ENCODE measurements at places on chromosomes 6 and 20. TPM values are rescaled to one million over a fixed set of nuclear protein-coding genes. Genes with fewer than 3 reads are reported as not detected.

DNA sequence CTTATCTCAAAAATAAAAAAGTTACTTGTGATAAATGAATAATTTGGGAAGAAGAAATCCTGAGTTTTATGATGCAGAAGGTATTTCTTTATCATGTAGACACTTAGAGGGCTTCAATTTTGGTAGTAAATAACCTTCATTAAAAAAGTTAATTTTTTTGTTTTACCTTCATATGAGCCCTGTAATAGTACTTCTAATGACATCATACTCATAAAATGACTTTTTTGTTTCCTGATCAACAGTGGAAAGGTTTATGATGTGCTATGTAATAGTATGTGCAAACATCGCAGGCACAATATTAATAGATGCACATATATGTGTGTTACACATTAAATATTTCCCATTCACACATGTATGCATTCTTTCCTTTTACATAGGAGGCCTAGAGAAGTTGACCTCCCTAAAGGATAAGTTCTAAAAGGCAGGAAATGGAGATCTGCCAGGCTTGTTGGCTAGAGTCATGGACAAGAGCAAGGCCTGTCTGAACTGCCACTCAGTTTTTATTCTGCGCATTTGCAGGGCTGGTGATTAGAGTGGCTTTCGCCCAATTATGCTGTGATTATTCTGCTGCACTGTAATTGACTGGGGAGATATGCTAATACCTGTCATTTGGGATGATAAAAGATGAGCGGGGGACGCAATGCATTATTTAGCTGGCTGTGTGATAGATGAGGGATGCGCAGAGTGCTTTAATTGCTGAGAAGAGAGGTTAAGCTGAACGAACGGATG is 272.6 kb downstream of the TMEM242 start:
- DNase-seq = peak; percentile 70

- no peak for DNase-seq
Measured at GRCh38 chr20:17443131-17443858, 87.9 kb downstream of the BFSP1 start.

DNA sequence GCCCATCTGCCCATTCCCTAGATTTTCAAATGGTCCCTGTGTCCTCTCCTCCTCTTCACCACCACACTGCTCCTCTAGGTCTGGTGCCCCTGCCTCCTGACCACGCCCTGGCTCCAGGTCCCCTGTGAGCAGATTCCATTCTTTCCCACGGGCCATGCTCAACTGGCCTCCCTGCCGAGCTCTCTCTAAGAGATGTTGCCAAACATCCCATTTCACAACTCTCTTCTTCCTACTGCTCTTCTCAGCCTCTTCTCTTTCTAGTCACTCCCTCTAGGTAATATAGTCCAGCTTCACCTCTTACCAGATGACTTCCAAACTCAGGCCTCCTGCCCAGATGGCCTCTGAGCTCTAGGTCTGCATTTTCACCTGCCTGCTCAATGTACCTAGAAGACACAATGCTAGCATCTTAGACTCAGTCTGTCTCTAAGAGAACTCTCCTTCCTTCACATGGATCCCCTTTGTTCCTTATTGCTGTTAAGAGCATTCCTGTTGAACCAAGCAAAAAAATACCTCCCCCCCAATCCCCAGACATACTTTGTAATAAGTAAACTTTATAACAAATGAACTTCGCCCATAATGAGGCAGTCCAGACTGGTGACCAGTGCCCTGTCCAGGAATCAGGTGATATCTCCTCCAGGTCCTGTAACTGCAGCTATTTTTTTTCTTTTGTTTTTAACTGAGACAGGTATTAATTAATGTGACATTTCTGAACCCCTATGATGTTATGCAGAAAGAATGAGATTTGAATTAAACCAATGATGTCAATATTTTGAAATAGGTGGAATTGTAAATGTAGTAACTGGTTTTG is 79.0 kb downstream of the LYRM4 start:
- no peak for DNase-seq

DNA sequence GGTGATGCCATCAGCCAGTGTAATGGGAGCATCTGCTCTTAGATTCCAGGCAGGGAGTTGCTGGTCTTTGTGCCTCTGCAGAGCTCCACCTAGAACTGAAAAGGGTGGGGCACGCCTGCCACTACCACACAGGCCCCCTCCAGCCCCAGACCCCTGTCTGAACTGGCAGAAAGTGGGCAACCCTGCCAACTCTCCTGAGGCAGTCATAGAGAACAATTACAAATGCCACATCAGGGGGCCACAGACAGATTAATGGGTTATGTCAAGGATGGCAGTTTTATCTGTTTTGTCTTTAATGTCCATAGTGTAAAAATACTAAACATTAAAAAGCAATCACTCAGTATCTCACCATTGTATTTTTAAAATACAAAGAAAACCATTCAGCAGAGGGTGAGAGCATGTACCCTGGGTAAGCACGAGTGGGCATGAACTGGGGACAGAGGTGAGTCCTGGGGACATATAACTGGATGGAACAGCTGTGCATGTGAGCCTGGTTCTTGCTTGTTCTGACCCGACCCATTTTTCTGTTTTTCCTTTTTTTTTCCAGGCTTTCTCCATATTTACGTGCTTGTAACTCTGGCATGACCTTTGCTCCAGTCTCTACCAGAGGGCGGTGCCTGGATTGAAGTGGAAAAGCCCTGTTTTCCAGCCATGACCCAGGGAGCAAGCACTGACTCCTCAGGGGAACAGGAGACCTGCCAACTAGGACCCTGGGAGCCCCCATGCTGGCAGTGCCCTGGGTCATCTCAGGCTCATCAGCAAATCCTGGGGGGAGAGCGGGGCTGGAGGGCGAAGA is 8.2 kb downstream of the TRAF3IP2 start:
- no peak for DNase-seq

DNA sequence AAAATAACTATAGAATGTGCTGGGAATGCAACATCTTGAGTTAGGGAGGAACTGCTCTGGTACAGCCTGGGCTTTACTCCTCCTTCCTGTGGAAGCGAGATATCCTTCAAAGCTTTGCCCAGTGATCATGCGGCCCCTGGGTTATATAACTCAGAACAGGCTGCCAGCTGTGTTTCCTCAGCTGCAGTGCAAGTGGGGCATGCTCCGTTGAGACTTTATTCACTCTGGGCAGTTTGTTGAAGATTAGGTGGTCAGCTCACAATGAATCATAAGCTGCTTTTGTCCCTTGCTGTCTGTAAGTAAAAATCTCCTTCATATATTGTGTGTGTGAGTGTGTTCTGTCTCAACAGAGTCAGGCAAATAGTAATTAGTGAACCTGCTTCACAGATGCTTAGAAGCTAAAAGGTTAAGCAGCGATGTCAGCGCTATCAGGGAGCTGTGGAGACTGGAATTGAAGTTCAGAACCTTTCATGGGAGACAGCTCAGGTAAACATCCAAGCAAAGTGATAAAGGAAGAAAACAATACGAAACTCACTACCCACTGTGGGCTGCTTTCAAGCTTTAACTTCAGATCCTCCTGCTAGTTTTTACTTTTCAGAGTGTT is 688.4 kb downstream of the HTR1B start:
- DNase-seq = no peak

DNA sequence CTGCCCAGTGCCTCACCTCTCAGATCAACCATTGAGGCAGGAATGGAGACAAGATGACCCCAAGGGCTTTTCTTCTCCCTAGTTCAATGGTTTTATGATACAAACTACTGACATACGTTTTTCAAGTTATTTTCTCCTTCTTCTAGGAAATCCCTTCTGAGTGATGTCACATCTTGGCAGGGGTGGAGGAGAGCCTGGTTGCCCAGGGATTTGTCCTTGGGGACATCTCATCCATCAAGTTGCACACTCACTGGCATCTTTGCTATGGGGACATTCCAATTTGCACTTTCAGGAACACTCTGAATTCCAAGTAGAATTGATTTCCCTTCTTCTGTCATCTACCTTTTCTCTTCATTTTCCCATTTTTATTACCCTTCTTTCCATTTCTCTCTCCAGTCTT is 9.9 kb downstream of the ZFP57 start:
- no peak for DNase-seq

DNA sequence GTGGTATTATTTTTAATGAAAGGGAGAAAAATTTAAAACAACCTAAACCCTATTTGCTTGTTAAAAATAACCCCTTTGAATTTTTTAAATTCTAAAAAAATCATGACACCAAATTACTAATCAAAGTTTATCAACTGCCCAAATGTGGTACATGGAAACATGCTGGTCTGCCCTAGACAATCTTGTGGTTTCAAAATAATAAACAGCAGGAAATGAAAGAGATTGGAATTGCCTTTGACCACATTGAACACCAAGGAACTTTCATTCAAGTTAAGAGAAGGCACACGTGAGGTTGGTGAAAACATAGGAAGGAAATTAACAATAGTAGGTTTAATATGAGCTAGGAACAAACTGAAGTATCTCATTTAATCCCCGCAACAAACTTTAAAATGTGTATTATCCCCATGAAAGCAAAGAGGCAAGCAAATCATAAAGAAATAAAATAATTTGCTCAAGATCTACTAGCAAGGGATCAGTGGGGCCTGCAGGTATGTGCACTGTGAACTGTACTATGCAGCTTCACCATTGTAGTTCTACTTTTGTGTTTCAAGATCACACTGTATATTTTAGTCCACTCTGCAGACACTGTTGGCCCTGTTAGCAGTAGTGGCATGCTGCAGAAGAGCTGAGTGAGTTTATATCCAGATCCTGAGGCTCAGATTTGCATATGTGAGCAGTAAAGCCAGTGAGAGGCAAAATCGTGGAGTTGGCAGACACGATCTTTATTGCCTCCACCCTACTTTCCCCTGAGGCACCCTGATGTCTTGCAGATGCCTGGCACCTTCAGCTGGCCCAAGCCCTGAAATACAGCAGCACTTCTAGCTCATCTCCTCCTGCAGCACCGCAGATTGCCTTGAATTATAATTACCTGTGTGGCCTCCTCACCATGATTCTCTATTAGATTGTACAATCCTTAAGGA is 157.8 kb upstream of the TENT5A start:
- peak; percentile 32 for DNase-seq

The CHRNA4 gene
- polyA plus RNA-seq = 0.76 TPM

Measured in muscle of leg (tissue), 16 donors.